ENCODE measurements at places on chromosomes 7 and 10.

DNA sequence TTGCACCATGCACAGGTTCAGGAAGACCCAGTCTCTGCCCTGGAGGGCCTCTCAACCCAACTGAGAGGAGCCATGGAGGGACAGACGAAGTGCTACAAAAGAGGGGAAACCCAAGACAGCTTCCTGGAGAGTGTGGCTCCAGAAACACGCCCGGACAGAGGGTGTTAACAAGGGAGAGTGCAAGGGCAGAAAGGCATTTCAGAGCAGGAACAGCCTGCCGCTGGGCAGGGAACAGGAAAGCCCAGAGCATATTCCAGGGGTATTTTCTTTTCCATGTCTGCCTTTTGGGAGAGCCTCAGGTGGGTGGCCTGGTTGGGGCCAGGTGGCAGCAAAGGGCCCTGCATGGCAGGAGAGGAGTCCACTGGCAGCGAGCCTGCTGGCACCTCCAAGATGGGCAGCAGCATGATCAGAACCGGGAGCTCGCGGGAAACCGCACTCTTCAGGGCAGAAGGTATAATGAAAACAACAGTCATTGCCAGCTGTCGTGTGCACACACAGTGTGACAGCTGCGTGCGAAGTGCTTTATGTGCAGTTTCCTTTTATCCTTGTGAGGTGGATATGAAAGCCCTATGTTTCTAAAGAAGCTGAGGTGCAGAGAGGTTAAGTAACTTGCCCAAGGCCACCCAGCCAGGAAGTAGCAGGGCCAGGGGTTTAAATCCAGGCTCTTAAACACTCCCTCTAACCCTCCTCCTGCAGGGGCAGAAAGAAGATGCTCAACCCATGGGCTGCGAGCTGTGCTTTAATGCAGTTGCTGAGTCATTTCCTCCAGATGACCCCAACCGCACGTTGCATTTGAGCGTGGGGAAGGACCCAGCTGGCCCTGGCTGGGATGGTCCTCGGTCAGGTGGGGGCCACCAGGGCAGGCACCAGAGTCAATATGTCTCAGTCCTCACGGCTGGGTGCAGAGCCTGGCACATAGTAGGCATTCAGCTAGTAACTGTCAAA lies 128.6 kb downstream of the OAT start:
- no peak for DNase-seq

DNA sequence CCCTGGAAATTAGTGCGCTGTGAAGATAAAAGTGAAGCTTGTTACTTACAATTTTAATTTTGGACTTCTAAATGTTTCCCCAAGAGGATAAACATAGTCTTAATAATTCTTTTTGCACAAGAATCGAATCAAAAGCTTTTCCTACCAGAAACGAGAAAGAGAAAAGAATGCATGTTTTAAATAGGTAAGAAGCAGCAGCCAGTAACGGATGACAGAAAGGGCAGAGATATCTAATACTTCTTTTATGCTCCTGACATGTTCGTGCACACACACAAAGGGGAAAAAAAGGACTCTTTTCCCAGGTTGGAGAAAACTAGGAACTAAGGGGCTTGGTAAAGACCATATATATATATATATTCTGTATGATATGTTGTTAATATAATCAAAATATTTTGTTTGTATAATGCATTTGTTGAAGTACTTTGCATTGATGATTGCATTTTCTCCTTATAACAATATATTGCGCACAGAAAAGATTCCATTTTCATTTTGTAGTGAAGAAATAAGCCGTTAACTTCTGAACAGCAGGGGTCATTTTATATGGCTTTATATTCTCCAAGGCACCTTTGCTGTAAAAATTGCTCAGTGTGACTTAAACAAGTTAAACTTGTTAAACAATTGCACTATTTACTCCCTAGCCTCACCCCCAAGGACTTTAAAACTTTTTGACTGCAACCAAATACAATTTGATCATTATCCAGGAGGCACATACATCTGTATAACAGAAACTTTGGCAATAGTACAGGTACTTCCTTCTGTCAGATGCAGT lies 2.2 kb downstream of the PRKAR2B start:
- DNase-seq = no peak

GRCh38 chr7:139560678-139561077 lies 37.2 kb downstream of the CLEC2L start:
- DNase-seq = no peak

DNA sequence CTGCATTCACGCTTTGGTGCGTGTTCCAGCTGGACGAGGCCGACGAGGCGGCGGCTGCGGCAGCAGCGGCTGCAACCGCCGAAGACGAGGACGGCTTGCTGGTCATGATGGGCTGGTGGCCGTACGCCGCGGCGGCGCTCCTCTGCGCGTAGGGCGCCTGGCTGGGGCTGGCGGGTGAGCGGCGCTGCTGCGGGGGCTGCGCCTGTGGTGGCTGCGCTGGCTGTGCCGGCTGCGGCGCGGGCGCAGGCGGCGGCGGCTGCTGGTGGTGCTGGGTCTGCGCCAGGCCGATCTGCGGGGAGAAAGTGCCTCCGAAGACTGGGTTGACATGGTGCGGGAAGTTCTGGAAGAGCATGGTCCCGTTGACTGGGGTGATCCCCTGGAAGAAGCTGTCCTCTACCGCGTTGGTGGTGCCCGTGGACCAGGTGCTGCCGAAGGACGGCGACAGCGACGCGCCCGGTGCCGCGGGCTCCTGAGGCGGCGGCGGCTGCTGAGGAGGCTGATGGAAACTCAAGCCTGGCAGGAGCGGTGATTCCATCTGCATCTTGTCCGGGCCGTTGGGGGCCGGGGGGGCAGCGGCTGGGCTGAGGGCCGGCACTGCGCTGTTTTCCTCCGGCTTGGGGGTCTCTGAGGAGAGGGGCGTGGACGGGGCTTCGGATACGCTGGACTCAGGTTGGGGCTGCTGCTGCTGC lies 51.1 kb downstream of the CPEB3 start:
- peak; percentile 72 for DNase-seq

GRCh38 chr7:140165422-140165821 lies 11.4 kb downstream of the KDM7A start:
- DNase-seq = no peak

GRCh38 chr7:104967595-104967994 lies 46.4 kb upstream of the KMT2E start:
- DNase-seq = no peak

DNA sequence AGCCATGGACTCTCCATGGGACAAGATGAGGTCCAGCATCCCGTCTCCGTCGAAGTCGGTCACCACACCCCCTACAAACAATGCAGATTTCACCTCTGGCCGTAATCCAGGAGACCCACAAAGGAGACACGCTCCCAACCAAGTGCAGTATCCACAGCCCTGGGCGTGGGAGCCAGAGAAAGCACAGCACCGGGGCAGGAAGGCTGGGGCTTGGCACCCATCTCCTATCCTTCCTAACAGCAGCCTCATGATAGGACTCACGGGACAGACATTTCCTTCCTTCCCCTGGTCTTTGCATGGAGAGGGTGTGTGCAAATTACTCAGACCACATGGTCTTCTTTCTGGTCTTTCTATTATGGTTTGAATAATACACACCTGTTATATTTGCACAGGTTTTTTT lies 46.3 kb downstream of the GOLGA7B start:
- no peak for DNase-seq

GRCh38 chr7:156560075-156560474 lies 80.5 kb upstream of the RNF32 start:
- no peak for DNase-seq

DNA sequence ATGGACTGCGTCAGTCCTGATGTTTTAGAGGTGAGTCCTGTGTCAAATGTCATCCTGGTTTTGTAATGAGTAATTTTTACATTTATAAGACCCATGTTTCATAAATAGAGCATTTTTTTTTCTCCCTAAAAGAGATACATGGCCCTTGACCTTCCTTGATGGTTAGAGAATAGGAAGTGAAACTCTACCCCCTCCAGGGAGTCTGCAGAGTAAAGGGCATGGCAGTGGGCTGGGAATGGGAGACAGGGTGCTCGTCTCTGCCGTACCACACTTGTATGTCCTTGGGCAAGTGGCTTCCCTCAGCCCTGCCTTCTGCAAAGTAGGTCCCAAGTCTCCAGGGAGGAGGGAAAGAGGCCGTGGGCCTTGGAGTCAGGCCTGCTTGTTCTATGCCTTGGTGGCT lies 63.9 kb downstream of the WDFY4 start:
- peak; percentile 47 for DNase-seq

GRCh38 chr7:4633012-4633411 lies 49.1 kb upstream of the FOXK1 start:
- no peak for DNase-seq

GRCh38 chr7:46651561-46652088 lies 730.6 kb upstream of the IGFBP3 start:
- no peak for DNase-seq

DNA sequence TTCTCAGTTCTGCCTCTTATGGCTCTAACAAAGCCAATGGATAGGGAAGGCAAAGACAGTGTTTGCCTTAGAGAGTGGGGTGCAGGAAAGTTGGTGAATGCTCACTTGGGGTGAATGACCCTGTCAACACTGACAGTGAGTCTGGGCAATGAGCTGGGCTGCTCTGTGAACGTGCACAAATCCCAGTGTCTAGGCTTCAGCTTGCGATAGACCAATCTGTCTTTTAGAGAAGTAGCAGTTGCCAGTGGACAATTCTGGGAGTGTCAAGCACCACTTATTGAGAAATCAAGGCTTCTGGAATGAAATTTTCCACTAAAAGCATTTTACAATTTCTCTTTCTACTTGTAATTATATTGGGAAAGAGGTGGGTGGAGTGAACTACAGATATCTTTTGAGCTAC lies 141.4 kb downstream of the HERPUD2 start:
- DNase-seq = no peak

GRCh38 chr10:127978481-127978880 lies 71.6 kb downstream of the PTPRE start:
- no peak for DNase-seq

GRCh38 chr7:23349484-23350157 lies 50.5 kb downstream of the MALSU1 start:
- no peak for DNase-seq

- DNase-seq = no peak
These were observed 298.3 kb upstream of the FZD8 start for GRCh38 chr10:35940141-35941041.

DNA sequence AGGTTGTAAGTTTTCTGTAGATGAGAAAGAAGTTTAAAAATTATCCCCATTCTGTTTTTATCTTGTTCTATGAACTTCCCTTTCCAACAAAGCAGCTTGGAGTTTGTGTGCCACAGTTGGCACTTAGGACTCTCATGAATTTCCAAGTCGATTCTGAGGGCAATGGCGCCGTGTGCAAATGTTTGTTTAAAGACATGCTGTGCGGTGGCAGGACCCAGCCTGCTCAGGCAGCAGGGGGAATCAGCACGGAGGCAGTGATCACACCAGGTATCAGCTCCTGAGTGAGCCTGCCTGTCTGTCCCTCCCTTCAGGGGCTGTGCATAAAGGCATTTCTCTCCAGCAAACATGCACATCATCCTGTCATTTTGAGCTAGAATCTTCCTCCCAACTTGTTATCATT lies 109.8 kb upstream of the WDR11 start:
- DNase-seq = no peak

Data from B cell (primary cell).